ENCODE measurements at places on chromosomes 13 and 19. TPM values are rescaled to one million over a fixed set of nuclear protein-coding genes. Genes with fewer than 3 reads are reported as not detected.
A peak's percentile ranks its signal among the peaks of the same experiment; 100 is the strongest.

- peaks cover 16% of the 10 kb centered on the region for H3K27me3 ChIP-seq
- no peak overlapping the region for H3K4me3 ChIP-seq
- no peak overlapping the region for H3K27ac ChIP-seq
These were observed 2.9 kb upstream of the DCLK1 start for GRCh38 chr13:36133950-36134626.

- peaks cover 33% of the 10 kb centered on the region for H3K4me1 ChIP-seq
- H3K4me3 ChIP-seq, result peak overlapping the region; percentile 44
- H3K36me3 ChIP-seq, result peaks cover 10% of the 10 kb centered on the region
- no peak for DNase-seq
These were observed 64.6 kb upstream of the RAP2A start for GRCh38 chr13:97369261-97369893.

GRCh38 chr19:7980168-7980567 lies 25.3 kb downstream of the ELAVL1 start:
- H3K4me1 ChIP-seq, result no peaks in the 10 kb centered on the region
- no peak overlapping the region for H3K4me3 ChIP-seq
- peak; percentile 24 for DNase-seq
- H3K27me3 ChIP-seq, result no peaks in the 10 kb centered on the region
- no peak overlapping the region for H3K27ac ChIP-seq

GRCh38 chr19:51600940-51601580 lies 29.1 kb downstream of the SIGLEC5 start:
- H3K4me3 ChIP-seq, result no peak overlapping the region
- no peak overlapping the region for H3K27ac ChIP-seq
- no peak for DNase-seq
- H3K27me3 ChIP-seq, result peaks cover 7% of the 10 kb centered on the region
- H3K4me1 ChIP-seq, result no peaks in the 10 kb centered on the region

DNA sequence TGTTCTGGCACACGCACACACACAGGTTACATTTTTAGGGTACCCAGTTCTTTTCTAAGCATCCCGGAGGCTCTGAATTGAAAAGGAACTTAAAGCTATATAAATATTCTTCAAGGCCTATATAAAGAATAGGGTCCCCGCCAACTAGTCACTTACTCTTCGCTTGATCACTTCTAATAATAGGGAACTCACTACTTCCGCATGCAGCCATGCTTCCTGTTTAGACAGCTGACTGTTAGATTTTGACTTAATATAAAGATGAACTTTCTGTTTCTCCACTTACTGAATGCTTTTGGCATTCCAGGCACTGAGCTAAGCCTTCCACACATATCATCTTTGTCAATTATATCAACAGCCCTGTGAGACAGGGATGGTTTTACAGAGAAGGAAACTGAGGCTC lies 259.6 kb downstream of the TSHZ3 start:
- no peaks in the 10 kb centered on the region for H3K36me3 ChIP-seq
- no peaks in the 10 kb centered on the region for H3K4me1 ChIP-seq
- DNase-seq, result no peak

- H3K36me3 ChIP-seq, result no peaks in the 10 kb centered on the region
- no peaks in the 10 kb centered on the region for H3K27me3 ChIP-seq
- peak overlapping the region; percentile 79 for H3K27ac ChIP-seq
- peak overlapping the region; percentile 80 for H3K4me3 ChIP-seq
These were observed 27.7 kb downstream of the ZNF844 start for GRCh38 chr19:12092065-12092867.

DNA sequence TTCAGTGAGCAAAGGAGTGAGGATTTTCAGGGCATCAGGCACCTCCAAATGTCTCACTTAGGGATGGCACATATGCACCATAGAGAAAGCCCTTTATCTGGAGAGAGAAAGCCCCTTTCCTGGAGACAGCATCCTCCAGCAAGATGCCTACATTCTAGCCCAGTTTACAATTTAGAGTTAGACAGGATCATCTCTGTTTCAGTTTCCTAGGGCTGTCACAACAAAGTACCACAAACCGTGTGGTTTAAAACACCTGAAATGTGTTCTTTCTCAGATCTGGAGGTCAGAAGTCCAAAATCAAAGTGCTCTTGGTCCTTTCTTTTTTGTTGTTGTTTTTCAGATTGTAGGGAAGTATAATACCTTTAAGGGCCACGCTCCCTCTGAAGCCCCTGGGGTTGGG lies 61.8 kb downstream of the MBNL2 start:
- peak overlapping the region; percentile 4 for H3K27ac ChIP-seq
- H3K4me1 ChIP-seq, result peaks cover 48% of the 10 kb centered on the region
- H3K4me3 ChIP-seq, result no peak overlapping the region

RFPL4A gene
- total RNA-seq, result not detected

Measured in lower lobe of right lung (tissue), 2 donors.